ENCODE measurements at places on chromosomes 12 and 14.

GRCh38 chr12:55822228-55822627 is 4.4 kb downstream of the ORMDL2 start:
- no peak for DNase-seq

DNA sequence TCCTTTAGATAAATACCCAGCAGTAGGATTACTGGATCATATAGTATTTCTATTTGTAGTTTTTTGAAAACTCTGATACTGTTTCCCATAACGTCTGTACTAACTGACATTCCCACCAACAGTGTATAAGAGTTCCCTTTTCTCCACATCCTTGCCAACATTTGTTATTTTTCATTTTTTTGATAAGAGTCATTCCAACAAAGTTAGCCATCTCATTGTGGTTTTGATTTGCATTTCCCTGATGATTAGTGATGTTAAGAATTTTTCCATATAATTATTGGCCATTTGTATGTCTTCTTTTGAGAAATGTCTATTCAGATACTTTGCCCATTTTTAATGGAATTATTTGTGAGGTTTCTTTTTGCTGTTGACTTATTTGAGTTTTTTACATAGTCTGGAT is 486.0 kb downstream of the FLRT2 start:
- DNase-seq: no peak

DNA sequence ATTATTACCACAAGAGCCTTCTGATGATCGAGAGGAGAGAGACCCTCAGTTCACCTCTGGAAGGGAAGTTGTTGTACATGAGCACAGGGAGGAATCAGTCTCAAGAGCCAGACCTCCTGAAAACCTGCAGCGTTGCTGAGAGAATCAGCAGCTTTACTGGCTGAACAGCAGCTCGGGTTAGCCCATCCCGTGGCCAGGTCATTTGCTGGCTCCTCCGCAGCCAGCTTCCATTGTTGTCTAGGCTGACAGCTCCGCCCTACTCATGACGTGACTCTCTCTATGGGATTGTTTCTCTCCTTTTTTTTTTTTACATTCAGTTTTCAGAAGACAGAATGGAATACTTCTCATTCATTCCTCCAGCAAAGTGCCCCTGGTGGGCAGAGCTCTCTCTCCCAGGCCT is 69.9 kb downstream of the TGFB3 start:
- peak; percentile 67 for DNase-seq

GRCh38 chr12:58883576-58884334 is 36.5 kb downstream of the LRIG3 start:
- no peak for DNase-seq

- no peak for DNase-seq
These were observed 52.8 kb downstream of the AKAP6 start for GRCh38 chr14:32381869-32382268.

DNA sequence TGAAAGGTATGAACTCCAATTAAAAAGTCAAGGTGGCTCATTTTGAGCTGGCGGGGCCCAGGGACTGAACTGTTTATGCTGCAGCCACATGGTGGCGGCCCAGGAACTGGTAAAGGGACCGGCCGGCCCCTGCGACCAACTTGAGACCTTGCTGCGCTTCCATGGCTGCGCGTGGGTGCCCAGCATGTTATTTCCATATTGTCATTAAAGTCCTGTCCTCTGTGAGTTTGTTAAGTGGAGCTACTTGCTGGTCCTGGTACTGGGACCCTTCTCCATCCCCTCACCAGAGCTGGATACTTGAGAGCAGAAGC is 62.3 kb downstream of the BEGAIN start:
- peak; percentile 47 for DNase-seq

- DNase-seq: no peak
These were observed 2.6 kb downstream of the C12orf42 start for GRCh38 chr12:103493199-103493598.

DNA sequence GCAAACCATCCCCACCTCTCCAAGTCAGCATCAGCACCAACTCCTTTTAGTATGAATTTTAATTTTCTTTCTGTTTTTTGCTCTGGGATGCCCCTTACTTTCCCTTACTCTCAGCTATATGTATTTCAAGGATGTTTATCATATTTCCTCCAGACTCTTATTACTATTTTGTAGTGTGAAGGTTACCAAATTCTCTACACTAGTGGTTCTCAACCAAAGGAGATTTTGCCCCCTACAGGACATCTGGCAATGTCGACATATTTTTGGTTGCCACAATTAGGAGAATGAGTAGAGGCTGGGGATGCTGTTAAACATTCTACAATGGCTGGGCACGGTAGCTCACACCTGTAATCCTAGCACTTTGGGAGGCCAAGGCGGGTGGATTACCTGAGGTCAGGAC is 29.1 kb upstream of the SOS2 start:
- DNase-seq: no peak

DNA sequence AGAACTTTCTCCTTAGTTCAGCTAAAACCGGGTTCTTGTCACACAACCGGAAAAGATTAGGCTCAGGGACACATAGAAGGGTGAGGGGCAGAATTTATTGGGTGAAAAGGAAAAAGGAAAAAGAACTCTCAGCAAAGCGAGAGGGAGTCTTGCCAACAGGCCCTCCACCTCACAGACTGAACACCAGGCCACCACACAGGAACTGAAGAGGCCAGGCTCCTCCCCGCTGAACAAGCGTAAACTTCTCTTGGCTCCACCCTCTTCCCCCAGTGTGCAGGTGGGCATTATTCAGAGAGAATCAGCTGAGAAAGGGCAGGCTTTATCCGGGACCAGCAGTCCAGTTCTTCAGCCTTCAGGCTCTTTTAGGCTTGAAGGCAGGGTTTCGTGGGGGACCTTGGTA is 125.6 kb upstream of the FGD4 start:
- DNase-seq: no peak

- no peak for DNase-seq
These were observed 400.5 kb downstream of the ADAMTS20 start for GRCh38 chr12:43151441-43151981.

GRCh38 chr12:48827513-48828096 is 9.3 kb downstream of the CACNB3 start:
- DNase-seq: no peak
